ENCODE measurements at places on chromosomes 1 and 21. TPM values are rescaled to one million over a fixed set of nuclear protein-coding genes. Genes with fewer than 3 reads are reported as not detected.

- no peak for DNase-seq
Measured at GRCh38 chr1:51101976-51102375, at the start of gene C1orf185. C1orf185 (plus strand) TSS chr1:51102228; CDS start chr1:51102234, 6 bp downstream.

Gene LCE1A
- not detected for total RNA-seq

Gene PLA2G4A
- total RNA-seq = 2.5 TPM

Gene SPRR5
- total RNA-seq = not detected
